ENCODE measurements at places on chromosomes 12 and 14. TPM values are rescaled to one million over a fixed set of nuclear protein-coding genes. Genes with fewer than 3 reads are reported as not detected.

- peak; percentile 32 for DNase-seq
Observed at GRCh38 chr14:23481362-23481970, 12.0 kb downstream of the NGDN start.

GRCh38 chr14:51872396-51872795 is 12.0 kb downstream of the GNG2 start:
- no peak for DNase-seq

GRCh38 chr14:61102549-61103466 is 121.8 kb downstream of the SLC38A6 start:
- no peak for DNase-seq

DNA sequence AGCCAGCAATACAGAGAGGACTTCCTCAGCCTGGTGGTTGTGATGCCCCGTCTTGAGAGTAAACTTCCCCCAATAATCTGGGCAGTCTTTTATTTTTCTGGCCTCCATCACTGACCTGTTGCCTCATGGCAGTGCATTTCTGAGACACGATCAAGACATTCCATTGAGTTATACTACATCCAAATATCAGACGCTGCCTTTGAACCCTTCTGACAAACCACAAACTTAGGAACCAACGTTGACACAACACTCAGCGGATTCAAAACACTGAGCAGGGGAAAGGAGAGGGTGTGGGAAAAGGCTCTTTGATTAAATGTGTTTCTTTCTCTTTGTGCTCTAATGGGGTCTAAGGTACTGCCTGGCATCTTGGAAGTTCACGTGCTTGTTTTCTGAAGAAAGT is 100.7 kb upstream of the TBX5 start:
- no peak for DNase-seq

GRCh38 chr12:56079723-56080555 is at the start of gene ERBB3:
Gene ERBB3, plus strand, starts transcription at chr12:56080165. Its CDS starts 136 bp downstream, at chr12:56080301.
- peak; percentile 72 for DNase-seq

DNA sequence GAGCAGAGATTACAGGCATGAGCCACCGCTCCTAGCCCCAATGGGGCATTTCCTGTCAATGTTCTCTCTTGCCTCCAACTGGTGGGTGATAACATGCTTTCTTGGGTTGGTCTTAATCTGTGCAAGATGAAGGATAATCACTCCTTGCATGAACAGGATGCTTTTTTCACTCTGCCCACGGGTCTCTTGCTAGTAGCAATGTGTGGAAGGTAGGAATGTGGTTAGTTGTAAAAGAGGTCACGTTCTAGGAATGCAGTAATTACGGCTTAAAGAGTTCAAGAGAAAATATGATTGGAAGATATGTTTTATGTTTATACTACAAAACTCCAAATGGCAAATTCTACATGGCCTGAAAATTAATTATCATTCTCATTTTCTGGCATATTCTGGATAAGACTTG is 10.5 kb downstream of the RNASE10 start:
- DNase-seq = no peak

- no peak for DNase-seq
Observed at GRCh38 chr12:46934374-46935111, 108.7 kb upstream of the SLC38A4 start.

DNA sequence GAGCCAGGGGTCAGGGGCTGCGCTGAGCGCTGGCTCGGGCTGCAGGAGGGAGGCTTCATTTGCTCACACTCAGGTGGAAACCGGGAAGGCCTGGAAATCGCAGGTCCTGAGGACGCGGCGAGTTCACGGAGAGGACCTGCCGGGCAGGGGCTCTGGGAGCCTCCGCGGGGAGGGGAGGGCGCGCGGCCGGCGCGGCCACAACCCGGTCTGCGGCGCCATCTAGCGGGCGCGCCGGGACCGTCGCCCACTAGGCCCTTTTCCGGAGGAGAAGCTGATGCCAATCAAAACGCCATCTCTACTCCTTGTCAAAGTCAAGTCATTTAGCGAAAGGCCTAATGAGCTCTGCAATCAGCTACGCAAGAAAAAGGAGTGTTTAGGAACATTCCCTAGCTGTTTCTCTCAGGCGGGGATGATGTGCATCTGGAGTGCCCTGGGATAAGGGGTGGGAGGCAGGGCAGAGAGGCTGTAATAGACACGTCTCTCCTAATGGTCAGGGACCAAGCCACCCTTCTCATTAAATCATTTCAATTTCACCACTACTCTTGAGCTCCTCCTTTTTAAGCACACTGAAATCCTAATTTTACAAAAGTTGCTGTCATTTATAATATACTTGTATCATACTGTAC is 885.8 kb upstream of the TMEM132C start:
- DNase-seq = peak; percentile 34

SRRM4 gene
- total RNA-seq = not detected

DNA sequence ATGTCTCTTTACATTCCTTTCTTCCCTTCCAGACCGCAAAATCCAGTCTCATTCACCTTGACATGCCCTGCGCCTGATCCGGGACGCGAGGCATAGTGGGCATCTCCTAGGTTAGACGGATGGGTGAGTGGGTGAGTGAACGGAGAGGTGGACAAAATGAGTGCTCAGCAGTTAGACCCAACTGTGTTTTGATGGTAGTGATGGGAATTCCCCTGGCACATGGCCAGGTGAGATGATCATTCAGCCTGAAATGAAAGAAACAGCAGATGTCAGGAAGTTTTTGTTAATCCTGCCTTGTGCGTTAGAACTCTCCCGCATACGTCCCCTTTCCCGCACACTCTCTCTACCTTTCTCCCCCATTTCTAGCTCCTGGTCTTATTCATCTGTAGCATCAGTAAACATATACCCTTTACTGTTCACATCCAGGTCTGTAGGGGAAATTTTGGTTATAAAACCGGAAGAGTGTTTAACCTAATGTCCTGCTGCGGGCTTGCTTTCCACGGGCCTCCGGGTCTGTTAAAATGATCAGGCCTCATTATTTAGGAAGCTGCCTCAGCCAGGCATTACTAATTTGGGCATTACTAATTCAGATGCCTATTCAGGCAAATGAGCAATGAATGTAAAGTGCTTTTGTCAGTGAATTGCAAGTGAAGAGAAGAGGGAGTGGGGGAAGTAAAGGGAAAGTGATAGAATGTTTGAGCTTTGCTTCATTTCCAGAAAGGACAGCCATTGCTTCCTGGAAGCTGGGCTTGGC is 172.8 kb downstream of the ETV6 start:
- peak; percentile 37 for DNase-seq

GALNT8 gene
- total RNA-seq = not detected

GRCh38 chr14:105536691-105537579 is 10.6 kb downstream of the TMEM121 start:
- DNase-seq = no peak

GRCh38 chr12:50660425-50660822 is 103.5 kb upstream of the ATF1 start:
- DNase-seq = no peak

- DNase-seq = no peak
Observed at GRCh38 chr12:26612203-26612602, 220.8 kb downstream of the ITPR2 start.

GRCh38 chr12:99767809-99768208 is 120.3 kb downstream of the GARIN6 start:
- DNase-seq = peak; percentile 45

DNA sequence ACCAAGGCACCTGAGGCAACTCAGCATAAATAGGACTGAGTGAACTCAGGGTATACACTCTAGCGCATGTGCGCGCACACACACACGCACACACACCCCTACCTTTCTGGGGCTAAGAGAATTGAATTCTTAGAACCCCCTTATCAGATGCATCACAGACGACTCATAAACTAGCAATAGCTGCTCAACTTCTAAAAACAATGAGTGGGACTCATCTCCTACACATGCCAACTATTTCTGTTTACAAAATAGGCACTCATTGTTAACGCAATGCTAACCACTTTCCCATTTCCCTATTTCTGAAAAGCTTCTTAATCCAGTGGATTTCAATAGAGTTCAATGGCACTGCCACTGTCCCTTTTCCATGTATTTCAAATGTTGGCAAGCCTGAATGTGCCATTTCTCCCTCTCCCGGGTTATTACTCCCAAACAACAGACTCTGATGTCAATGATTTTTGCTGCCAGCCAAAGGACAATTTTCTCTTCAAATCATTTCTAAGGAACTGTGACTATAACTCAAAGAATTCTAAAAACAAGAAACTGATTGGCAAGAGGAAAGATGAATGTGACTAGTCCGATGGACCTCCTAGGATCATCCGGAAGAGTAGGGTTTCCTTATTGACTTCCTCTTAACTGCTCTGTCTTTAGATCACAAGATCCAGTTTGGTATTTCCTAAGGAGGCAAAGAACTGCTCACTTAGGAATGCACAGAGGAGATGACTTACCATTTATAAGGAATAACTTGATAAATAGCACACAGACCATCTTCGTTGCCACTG is 48.8 kb downstream of the SLC38A1 start:
- peak; percentile 94 for DNase-seq

MSI1 gene
- not detected for total RNA-seq

DNA sequence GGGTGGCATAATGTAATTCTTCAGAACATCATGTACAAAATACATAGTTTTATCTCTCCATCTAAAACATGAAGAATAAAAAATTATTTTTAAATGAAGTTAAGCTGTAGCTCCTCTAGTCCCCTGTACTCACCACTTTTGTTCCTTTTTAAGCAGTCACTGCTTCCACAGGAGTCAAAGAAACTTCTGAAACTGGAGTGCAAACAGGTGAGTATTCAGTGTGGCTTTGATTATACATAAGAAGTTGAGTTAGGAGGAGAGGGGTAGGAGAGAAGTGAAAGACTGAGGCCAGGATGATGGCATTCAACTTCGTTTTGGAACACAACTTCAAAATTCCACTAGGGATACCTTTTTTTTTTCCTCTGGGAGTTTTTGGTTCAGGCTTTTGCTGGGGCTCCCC is 131.4 kb upstream of the CNTN1 start:
- DNase-seq = no peak

OVCH1 gene
- 0.27 TPM for total RNA-seq

DNA sequence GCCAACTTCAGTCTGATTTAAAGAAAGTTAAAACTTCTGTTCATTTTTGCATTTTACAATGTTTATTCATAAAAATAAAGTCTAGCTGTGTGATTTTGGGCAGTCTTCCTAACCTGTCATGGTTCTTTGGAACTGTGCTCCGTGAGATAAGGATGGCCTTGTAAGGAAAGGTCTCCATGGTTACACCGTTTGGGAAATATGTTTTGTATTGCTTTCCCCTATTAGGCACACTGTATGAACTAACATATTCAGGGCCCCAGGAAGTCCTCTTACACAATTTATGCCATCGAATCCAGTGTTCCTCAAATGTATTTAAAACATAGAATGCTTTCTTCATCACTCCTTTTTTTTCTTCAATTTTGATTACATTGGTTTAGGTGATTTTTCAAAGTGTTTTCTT is 54.5 kb downstream of the APAF1 start:
- DNase-seq = peak; percentile 86

- DNase-seq = peak; percentile 22
Observed at GRCh38 chr12:101863981-101864380, 13.4 kb upstream of the DRAM1 start.

KRT2 gene
- not detected for total RNA-seq

TMEM132C gene
- not detected for total RNA-seq

DNA sequence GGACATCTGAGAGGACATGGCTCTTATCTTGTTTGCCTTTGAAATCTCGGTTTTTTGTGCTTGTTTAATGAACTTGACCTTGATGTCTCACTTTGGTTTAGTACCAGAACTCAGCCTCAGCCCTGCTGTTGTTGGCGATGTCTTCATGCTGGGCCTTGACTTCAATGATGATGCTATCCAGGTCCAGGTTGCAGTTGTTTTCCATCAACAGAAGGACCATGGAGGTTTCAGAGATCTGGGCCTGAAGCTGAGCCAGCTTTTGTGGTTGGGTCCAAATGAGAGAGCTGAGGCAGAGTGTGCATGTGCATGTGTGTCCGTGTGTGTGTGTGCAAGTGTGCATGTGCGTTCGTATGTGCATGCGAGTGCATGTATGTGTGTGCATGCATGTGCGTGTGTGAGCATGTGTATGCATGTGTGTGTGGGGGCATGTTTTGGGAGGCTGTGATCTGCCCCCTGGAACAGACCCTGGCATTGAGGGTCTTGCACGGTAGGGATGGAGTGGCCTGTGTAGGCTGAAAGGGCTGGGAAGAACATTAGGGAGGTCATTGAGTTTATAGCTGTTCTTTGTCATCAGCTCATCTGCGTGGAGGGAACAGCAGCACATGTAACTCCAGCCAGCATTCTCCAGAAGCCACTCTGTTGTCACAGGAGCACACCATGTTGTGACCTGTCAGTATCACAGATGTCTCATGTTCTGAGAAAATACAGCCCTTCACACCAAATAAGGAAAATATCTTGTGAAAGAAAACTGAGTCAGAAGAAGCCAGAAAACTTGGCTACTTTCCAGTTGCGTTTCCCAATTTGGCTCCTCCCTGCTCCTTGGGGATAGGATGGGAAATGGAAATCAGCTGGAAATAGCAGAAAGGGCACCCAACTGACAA is 10.0 kb upstream of the KRT82 start:
- DNase-seq = peak; percentile 79

GRCh38 chr14:63426838-63427352 is 108.2 kb upstream of the GPHB5 start:
- DNase-seq = no peak

DNA sequence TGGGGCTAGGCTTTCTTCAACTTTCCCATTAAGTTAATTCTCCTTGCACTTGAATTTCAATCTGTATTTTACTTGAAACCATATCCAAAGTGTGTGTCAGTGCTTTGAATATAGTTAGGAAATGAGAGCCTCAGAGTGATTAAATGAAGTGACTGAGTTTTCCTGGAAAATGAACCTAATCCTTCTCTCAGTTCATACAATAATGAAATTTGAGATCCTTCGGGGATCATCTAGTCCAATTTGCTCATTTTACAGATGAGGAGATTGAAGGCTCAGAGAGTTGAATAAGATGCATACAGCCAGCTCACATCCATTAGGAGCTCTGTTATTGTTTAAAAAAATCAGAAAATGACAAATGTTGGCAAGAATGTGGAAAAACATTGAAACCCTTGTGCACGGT is 18.3 kb upstream of the TBC1D30 start:
- no peak for DNase-seq

DNA sequence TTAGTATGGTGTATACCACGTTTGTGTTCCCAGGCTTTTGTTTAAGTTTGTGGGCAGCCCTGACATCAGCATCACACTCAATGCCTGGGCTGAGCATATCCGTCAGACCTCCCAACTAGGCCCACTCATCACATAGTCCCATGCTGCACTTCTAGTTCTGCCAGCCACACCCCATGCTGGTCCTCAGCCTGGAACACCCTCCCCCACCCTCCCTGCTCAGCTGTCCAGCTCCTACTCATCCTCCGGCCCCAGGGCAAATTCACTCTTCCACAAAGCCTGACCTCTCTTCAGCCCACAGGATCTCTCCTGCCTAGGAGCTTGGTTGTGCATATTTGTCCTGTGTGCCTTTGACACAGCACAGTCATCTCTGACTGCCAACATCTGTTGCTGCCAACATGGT is 3.9 kb upstream of the ENDOU start:
- peak; percentile 45 for DNase-seq

GRCh38 chr12:31324845-31325523 is 966 bp downstream of the SINHCAF start:
- DNase-seq = peak; percentile 56

- DNase-seq = no peak
Observed at GRCh38 chr14:93629643-93630042, 158.6 kb downstream of the PRIMA1 start.

Data from fibroblast of the aortic adventitia (primary cell).